ENCODE measurements at places on chromosomes 6 and 20.

- no peak for DNase-seq
Measured at GRCh38 chr6:13259393-13259792, 68.9 kb downstream of the TBC1D7 start.

DNA sequence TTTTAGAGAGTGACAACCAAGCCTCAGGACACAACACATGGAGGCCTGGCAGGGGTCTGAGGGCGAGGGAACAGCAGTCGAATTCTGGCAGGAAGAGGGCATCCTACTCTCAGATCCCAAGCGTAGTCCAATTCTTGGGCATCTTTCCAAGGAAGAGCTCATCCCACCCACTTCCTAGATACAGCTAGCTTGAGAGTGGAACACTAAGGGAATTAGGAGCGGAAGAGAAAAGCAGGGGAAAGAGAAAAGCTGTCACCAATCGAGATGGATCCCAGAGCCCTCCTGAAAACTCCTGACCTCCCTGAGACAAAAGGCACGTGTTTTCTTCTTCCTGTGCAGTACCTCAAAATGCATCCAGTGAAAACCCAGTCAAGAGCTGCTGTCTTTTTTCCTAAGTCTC is 67.1 kb downstream of the GFOD1 start:
- DNase-seq = no peak

DNA sequence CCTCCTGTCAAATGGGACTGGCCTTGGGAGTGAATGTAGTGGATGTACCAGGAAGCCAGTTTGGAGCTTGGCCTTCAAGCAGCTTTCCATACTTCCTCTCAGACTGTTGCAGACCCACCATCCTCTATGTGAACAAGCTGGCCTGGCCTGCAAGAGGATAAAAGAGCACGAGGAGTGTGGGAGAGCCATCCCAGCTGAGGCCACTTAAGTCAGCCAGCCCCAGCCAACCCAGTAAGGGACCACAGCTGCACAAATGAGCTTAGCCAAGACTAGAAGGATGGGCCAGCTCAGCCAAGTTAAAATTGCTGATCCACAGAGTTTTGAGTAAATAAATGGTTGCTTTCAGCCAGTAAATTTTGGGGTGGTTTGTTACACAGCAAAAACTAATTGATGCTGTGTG is 156.9 kb upstream of the SOX4 start:
- DNase-seq = no peak

DNA sequence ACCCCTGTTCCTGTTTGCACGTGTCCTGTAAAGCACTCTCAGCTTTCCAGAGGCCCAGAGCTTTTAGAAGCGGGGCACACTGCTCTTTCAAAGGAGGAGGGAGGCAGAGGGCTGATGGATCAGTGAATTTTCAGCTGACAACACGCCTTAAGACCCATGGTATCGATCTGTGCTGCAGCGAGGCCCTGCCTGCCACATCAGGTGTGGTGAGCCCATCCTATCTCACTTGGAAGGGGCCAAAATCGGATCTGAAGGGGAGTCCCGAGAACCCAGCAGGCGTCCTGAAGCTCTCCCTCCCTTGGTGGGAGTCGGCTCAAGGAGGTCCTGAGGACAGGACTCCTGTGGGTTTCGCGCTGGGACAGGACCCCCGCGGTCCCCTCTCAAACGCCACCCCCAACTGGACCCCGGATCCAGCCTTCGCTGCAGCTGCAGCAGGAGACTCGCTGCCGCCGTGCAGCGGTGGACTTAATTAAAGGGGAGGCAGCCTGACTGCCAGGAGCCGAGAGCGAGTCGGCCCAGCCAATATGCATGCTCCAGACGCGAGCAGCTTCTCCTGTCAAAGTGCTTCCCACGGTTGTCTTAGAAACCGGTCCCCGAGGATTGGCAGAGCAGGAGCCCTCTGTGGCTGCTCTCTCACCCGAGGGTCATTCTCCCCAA is 580.0 kb upstream of the ZNF337 start:
- DNase-seq = no peak

- DNase-seq = no peak
Measured at GRCh38 chr6:170247178-170247701, 43.6 kb downstream of the DLL1 start.

GRCh38 chr20:49751397-49751736 is 37.7 kb upstream of the B4GALT5 start:
- no peak for DNase-seq

Data from smooth muscle cell of the brain vasculature (primary cell).